ENCODE measurements at places on chromosomes 3 and 15. TPM values are rescaled to one million over a fixed set of nuclear protein-coding genes. Genes with fewer than 3 reads are reported as not detected.

GRCh38 chr3:114454551-114455251 is 160.9 kb downstream of the TIGIT start:
- DNase-seq, result no peak

Gene HAPLN3
- 14.7 TPM for total RNA-seq

Gene ERICH6
- under 0.01 TPM for total RNA-seq

GRCh38 chr3:90092994-90093393 is 985.6 kb downstream of the EPHA3 start:
- peak; percentile 9 for DNase-seq

- DNase-seq, result no peak
Measured at GRCh38 chr3:33089515-33089914, 7.4 kb downstream of the GLB1 start.

Gene FBN1
- total RNA-seq, result 1,453 TPM

DNA sequence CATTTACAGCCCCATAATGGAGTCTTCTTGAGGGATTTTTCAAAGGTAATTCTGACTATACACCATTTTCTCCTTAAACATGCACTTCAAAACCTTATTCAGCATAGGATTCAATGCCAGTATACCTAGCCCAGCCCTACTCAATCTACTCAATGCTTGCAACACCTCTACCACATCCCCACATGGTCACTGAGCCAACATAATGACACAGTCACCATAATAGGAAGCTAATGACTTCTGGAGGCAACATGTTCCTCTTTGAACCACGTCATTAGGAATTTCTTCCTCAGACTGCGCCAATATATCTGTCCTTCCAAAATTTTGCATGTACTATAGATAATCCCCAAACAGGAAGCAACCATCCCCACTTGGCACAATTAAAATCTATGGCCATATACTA is 153.9 kb upstream of the SETMAR start:
- DNase-seq, result no peak

Gene DAZL
- not detected for total RNA-seq

Gene IL17RD
- total RNA-seq, result 2.2 TPM

DNA sequence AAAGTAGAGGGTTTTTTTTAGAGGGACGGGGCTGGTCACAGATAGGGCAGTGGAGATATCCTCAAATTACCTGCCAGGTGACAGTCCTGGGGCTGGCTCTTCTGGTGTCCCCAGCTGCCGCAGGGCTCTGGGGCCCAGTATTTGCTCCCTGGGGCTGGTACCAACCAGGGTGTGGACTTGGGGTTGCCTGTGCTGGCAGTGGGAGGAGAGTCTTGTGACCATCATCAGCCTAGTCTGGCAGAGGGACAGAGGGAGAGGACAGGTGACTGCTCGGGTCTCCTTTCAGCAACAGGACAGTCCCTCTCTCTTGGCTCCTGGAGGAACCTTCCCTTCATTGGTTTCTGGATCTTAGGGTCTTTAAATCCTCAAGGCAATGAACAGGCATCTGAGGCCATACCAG is 7.9 kb upstream of the RPP14 start:
- no peak for DNase-seq

DNA sequence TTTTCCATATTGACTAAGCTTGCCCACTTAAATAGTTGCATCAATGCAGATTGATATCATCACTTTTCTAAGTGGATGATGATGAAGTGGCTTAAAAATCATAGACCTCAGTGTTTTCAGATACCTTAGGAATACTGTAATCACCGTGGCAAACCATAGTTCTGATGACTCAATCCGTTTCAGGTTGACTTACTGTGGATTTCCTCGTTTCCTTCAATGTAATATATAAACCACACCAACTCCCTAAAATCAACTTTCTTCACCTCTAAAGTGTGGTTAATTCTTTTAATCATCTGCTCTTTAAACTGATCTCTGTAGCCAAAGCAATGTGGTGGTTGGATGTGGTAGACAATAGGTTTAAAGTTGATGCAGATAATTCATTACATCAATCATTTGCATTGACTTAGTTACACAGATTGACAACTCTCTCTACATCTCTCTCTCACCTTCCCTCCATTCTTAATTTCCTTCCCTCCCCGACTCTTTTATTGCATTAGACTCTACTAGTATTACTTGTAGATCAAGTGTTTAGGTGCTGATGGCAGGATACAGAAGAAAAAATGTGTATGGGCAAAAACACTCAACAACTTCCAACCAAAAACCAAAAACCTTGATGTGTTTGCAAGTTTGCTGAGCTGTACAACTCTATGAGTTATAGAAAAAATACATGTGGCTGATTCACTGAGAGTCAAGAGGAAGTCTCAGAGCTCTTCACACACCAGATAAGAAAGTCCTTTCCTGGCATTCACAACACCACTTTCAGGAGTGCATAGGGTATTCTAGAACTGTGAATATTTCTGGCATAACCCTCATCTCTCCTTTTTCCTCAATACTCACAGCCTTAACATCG is 243.5 kb downstream of the NFKBIZ start:
- no peak for DNase-seq

Gene CCR5
- total RNA-seq, result not detected

Gene LXN
- total RNA-seq, result 114 TPM

Gene DBR1
- 17.1 TPM for total RNA-seq

GRCh38 chr3:43104660-43105595 is 951 bp downstream of the POMGNT2 start:
- DNase-seq, result no peak

Gene PLSCR5
- not detected for total RNA-seq

DNA sequence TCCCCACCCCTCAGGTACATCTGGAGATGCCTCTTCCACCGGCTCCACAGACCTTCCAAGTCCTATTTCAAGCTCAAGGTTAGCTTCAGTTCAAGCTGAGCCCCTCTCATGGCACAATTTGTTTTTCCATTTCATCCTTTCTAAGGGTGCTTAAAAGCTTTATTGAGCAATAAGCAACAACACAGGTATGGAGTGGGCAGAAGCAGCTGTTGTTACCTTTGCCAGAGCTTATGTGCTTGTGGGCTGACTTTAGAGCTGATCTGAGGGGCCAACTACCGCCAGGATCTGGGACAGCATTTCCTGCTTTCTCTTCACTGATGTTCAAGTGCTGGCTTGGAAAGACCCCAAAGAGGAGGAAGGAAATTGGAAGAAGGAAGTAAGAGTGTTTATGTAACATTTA is 140.0 kb upstream of the KLHL25 start:
- no peak for DNase-seq

Gene TRA2B
- 111 TPM for total RNA-seq

GRCh38 chr3:62874711-62875557 is at the start of gene CADPS:
CADPS (minus strand) TSS chr3:62875416; CDS start chr3:62875029, 387 bp downstream.
- peak; percentile 53 for DNase-seq

GRCh38 chr3:28575746-28576613 is 227.4 kb upstream of the AZI2 start:
- DNase-seq, result peak; percentile 83

DNA sequence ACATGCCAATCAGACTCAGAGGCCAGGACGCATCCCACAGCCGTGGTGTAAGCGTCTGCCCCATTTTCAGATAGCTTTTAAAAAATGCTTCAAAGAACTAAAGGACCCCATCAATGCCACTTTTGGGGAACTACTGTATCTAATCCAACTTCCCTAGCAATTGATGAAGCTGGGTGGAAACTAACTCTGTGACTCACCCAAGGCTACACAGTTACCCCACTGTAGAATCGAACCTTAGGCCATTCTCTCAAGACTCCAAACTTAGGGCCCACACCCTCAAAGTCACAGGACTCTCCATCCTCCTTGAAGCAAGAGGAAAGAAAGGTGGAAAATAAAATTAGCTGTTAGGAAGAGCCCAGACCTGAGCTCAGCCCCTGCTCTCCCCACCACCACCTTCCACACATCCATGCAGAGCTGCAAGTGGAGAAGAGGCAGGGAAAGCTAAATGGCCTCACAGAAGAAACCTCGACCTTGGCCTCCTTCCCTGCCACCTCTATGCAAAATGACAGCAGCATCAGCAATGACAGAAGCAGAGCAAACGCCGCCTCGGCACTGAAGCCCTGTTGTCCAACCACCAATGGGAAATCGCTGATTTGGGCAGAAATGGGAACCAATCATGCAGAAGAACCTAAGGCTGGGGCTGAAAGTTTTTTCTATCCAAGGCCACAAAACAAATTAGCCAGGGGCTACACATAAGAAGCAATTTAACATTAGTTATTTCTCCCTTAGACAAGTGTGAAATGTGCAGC is 22.2 kb downstream of the ANP32A start:
- no peak for DNase-seq

DNA sequence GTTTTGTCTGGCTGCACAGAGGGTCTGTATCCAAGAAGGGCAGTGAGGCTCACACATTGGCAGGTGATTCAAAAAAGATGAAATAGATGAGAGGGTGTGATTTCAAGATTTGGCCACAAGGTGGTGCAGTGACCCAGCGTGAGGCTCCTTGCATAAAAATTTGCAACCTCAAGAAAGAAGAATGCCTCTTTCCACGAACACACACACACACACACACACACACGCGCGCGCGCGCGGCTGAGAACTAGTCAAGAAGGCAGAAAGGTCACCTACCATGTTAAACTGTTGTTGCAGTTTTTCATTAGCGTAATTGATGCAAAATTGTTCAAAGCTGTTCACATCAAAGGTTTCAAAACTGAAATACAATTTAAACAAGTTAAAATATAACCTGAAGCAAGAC is 39.2 kb downstream of the MYO5C start:
- no peak for DNase-seq

Gene PTPRG
- 148 TPM for total RNA-seq

DNA sequence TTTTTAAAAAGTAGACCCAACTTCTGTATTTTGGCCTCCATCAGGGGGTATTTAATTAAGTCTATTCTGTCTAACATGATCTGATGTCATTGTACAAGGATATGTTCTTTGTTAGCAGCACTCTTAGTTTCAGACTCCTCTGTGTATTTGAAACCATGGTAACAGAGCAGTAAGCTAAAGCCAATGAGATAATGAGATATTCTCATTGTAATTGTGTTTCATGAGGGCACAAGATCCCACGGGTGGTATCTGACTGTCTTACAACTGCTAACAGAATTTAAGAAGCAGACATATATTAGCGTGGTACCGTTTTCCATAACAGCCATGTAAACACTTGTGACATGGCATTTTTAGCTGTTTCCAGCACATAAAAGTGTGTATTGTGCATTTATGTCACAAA is 251.2 kb upstream of the VEPH1 start:
- DNase-seq, result no peak

Gene MFGE8
- total RNA-seq, result 209 TPM

Gene ANKDD1A
- 3.8 TPM for total RNA-seq

Gene UNC13C
- total RNA-seq, result under 0.01 TPM

- no peak for DNase-seq
Measured at GRCh38 chr3:161224786-161225185, 3.7 kb downstream of the NMD3 start.

DNA sequence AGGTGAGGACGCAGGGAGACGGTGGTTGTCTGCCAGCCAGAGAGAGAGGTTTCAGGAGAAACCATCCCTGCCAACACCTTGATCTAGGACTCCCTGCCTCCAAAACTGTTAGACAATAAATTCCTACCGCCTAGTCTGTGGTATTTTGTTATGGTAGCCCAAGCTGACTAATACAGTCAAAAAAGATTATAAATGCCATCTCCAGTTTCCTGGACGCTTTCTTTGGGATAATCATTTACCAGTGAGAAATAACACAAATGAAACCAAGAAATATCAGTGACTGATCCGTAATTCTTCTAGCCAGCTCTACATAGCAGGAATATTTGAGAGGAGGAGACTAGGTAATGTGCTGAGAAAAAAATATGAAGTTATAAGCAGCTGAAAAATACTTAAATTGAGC is 707.8 kb upstream of the LMCD1 start:
- no peak for DNase-seq

- DNase-seq, result no peak
Measured at GRCh38 chr15:68719672-68720071, 101.0 kb downstream of the ANP32A start.

GRCh38 chr3:112822064-112823055 is 24.3 kb downstream of the CD200R1L start:
- no peak for DNase-seq

- DNase-seq, result no peak
Measured at GRCh38 chr3:159859836-159860235, 128.8 kb upstream of the IL12A start.

Gene CYP1A2
- not detected for total RNA-seq

- DNase-seq, result peak; percentile 46
Measured at GRCh38 chr3:58192069-58192468, 18.7 kb downstream of the DNASE1L3 start.

GRCh38 chr3:37992271-37993066 is 1.9 kb downstream of the VILL start:
- peak; percentile 32 for DNase-seq

Gene SLC2A2
- total RNA-seq, result not detected

Data from osteoblast (primary cell).